WERI-Rb-1 (cell line): ENCODE measurements at places on chromosomes 13 and 19.

DNA sequence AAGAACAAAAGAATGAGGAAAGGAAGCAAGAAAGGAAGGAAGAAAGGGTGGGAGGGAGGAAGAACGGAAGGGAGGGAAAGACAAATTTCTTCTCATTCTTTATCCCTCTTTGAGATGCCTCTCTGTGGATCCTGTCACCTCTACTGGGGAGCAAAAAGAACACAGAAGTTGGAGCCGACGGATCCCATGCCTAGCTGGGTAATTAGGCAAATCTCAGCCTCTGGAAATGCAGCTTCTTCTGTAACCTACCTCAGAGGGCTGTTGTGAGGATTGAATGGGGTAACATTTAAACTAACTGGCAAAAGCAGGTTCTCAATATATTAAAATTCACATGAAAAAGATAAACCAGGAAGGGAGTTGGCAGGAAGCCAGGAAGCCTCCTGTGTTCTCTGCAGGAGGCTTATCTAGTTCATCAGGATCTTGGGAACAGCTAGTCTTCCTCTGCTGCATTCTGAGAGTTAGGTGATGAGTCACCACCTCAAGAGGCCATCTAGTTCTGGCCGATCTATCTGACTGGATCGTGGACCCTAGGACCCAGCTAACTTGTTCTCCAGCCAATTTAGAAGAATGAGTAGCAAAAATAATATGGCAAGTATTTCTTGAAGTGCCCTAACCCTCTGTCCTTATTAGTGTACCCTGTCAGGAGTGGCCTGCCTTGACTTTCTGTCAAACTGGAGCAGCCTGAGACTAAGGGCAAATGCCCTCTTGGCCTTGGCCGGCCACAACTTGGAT is 15.2 kb upstream of the CPB2 start:
- DNase-seq = no peak

DNA sequence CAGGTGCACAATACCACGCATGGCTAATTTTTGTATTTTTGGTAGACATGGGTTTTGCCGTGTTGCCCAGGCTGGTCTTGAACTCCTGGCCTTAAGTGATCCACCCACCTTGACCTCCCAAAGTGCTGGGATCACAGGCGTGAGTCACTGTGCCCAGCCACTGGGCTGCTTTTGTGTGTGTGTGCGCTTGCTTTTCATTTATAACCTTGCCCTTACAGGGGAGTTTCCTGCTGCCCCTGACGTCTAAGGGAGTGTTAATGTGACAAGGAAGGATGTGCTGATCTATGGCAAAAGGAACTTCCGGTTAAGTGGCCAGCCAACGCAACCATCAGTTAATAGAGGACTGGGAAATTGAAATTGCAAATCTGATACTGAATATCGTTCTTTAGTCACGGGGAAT is 57.7 kb downstream of the ING1 start:
- no peak for DNase-seq

DNA sequence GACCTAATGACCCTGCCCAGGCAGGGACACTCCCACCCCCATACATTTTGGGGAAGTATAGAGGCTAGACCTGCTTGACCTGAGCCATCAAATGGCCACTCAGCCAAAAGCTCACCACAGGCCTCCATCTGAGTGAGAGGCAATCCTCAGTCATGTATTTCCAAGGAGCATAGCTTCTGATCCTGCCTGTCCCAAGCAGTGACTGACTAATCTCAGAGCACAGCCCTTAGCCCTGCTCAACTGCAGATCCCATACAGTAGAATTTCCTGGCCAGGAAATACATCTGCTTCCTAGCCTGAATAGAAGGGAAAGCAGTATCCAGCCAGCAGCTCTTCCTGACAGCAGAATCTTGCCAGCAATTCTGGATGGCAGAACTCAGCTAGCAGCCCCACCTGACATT is 880.6 kb upstream of the GPC6 start:
- DNase-seq = no peak

DNA sequence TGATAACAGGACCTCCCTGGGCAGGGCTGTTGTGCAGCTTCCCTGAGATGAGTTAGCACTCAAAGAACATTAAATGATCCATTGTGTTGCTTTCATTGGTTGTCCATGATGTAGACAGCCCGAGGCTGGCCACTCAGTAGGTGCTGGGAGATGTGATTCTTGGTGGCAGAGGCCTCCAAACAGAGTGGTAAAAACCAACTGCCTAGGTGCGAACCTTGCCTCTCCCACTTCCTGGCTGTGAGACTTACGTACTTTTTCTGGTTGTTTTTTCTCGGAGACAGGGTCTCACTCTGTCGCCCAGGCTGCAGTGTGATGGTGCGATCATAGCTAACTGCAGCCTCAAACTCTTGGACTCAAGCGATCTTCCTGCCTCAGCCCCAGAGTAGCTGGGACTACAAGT is 6.2 kb downstream of the SARS2 start:
- DNase-seq = no peak

- peak; percentile 64 for DNase-seq
Measured at GRCh38 chr19:31149441-31149941, 199.7 kb downstream of the TSHZ3 start.

DNA sequence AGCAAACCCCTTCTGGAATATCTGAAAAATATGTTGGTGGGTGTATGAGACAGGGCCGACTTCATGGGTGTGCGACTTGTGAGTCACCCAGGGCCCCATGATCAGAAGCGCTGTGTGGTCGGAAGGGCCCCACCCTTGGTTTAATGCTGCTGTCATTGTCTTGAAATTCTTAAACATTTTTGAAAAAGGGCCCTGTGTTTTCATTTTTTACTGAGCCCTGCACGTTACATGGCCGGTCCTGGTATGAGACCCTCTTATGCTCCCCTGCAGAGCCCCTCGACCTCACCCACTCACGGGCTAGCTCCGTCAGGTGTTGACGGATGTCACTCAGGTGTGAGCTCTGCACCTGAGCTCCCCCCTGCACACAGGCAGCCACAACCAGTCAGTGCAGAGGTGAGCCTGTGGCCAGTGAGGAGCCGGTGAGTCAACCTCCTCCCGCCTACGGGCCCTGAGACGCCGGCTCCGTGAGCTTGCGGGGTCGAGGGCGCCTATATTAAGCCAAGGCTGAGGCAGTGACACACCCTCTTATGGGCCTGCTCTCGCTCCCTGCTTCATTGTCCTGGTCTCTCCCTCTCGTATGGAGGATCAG is 27.7 kb downstream of the GADD45B start:
- DNase-seq = no peak

GRCh38 chr13:113299951-113300350 is 2.9 kb downstream of the LAMP1 start:
- no peak for DNase-seq

- DNase-seq = no peak
Measured at GRCh38 chr19:5803441-5803751, 1.5 kb upstream of the NRTN start.

DNA sequence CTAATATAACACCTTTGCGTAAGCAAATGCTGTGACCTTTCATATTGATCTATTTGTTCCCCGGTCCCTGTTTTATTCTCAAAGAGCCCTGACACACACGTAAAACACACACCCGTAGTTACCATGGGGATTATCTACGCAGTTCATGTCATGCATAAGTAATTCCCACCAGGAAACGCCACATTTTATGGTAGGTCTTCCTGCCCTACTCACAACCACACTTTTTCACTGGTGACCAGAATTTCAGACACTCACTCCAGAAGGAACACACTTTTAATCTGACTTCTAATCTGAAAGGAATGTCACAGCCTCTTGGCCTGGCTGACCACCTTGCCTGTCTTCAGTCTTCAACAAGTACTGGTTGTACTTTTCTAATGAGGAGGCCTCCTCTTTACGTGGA is 46.8 kb downstream of the SLC7A1 start:
- DNase-seq = no peak

DNA sequence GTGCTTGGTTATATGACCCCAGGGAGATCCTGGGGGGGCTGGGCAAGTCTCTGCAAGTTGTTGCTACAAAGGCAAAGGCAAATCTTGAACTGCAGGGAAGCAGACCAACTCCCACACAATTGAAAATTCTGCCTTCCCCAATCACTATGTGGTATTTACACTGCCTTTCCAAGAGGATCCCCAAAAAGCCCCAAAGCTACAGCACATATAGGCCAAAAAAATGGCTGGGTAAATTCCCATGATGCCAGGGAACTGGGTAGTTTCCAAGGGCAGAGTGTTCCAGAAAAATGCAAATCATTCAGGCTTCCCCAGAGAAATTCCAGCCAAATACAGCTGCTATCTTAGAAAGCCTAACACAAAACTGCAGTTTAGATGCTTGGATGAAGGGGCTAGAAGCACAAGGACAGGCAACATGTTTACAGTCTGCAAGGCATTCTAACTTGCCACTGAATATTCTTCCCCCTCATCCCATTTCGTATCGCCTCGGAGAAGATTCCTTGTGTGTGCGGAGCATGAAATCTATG is 6.2 kb downstream of the FOXO1 start:
- DNase-seq = no peak

DNA sequence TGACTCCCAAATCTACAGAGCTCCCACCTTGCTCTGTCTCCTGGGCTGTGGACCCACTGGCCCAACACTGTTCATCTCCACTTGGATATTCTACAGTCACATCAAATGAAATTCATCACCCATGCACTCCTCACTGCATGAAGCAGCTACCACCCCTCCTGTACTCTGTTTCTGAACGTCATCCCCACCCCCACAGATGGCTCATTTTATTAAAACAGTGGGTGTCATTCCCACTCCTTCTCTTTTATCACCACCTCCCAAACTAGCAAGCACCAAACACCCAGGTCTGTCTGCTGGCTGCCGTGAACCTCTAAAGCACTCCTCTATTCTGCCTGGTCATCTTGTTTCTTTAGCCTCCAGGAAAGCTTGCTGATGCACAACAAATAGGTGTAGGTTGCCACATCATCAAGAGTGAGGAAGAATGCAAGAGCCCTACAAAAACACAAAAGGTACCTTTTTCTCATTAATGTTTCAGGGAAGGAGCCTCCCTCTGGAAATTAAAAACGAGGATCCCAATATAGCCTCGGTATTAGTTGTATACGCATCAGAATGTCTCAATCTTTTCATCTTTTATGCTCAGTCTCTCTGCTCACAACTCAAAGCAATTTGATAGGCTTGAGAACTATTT is 91.8 kb downstream of the MIPEP start:
- DNase-seq = no peak

- DNase-seq = no peak
Measured at GRCh38 chr19:8214802-8215201, 5.6 kb downstream of the CERS4 start.

DNA sequence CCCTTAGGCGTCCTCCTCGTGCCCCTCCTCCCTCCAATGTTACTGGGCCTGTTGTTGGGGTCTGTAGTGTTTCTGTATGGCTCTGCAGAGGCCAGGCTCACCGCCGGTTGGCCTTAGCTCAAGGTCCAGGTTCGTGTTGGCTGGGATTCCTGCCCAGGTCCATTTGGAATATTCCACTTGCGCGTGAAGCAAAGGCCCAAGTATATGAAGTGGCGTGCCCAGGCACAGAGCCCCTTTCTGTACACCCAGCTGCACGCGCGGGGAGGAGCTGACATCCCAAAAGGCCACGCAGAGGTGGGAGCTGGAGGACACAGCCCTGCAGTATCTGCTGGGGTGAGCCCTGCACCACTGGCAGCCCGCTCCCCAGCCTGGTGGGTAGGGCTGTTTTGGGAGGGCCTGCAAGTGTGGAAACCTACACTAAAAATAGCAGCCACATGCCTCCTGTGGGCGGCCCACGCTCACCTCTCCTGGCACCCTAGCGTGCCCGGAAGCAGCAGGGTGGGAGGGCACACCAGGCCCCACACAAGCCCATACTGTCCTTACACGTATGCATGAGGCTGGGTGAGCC is 30.2 kb downstream of the CRTC1 start:
- DNase-seq = no peak

DNA sequence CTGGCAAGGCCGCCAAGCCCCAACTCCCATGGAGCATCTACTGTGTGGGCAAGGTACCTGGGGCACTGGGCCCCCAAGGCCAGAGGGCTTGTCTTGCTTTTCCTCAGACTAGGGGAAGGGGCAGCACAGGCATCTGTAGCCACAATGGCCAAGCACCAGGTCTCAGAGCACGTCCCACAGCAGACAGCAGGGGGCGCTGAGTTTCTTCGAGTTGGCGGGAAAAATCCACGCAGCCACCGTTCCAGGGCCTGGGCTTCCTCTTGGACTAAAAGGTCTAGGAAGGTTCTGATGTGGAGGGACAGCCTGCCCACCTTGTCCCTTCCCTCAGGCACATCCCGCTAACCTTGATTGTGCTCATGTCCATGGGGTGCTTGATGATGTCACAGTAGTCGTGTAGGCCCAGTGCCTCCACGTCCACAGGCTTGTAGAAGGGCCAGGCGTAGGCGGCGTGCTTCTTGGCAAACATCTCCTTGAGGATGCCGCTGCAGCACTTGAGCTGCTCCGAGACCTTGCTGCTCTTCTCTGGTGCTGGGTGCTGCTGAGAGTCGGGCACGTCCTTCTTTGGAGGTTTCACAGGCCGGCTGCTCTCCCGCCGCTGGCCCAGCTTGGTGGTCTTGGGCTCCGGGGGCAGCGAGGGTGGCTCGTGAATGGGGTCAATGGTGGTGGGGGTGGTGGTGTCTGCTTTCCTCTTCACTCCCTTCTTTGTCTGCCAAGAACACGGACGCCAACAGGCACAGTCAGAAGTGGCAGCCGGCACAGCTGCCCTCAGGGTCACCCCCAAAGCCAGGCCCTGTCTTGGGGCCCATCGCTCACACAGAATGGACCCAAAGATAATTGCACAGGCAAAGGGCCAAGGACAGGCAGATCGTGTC is 32.0 kb upstream of the EPHX3 start:
- DNase-seq = peak; percentile 83

GRCh38 chr19:56692206-56692895 is 20.8 kb upstream of the ZNF835 start:
- DNase-seq = peak; percentile 50

GRCh38 chr19:42220751-42221097 is 612 bp downstream of the ZNF526 start:
- no peak for DNase-seq

DNA sequence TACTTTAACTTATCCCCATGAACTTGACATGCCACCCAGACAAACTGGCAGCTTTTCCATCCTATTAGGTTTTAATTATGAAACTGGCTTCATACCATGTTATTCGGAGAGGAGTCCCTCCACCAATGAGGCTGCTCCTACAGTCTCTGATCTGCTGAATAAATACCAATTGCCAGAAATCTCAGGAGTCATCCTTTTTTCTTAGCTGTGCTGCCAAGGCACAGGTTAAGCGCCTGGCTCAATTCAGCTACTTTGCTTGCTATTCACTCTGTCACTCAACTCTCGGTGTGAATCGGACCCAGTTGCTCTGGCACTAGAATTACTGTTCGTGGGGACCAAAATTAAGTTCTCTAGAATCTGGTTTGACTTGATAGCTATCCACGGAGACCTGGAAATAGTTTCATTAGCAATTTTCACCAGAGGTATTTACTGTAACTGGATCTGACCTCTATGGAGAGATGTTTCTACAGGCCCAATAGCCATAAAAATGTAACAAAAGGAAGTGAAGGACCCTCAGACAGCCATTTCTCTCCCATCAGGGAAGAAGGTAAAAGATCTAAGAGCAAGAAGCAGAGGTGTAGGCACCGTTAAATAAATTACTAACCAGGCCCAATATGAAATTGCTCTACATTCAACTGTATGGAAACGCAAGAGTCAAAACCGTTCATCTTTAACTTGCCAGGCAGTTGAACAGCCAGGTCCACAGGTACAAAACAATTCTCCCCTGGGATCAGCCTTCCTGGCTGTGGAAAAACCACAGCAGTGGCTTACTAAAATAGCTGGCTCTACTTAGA is 5.4 kb downstream of the ZC3H4 start:
- no peak for DNase-seq

- DNase-seq = no peak
Measured at GRCh38 chr13:30871588-30872275, 34.3 kb upstream of the MEDAG start.
